ENCODE measurements at places on chromosomes 3 and 15. TPM values are rescaled to one million over a fixed set of nuclear protein-coding genes. Genes with fewer than 3 reads are reported as not detected.

DNA sequence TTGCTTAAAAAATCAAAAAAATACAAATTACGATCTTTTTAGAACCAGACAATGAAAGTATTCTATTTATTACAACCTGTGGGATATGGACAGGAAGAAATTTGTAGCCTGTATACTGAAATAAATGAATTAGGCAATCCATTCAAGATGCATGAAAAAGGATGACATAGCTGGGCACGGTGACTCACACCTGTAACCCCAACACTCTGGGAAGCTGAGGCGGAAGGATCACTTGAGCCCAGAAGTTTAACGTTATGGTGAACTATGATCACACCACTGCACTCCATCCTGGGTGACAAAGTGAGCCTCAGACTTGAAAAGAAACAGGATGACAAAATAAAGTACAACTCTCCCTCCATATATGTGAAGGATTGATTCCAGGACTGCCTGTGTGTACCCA lies 74.1 kb downstream of the MSL2 start:
- DNase-seq = no peak

- DNase-seq = no peak
Measured at GRCh38 chr3:122621112-122621511, 43.7 kb downstream of the PARP15 start.

GRCh38 chr3:33717616-33717865 lies 513 bp downstream of the CLASP2 start:
- peak; percentile 52 for DNase-seq

- DNase-seq = peak; percentile 58
Measured at GRCh38 chr3:194395778-194396538, 3.1 kb downstream of the GP5 start.

GRCh38 chr3:58394339-58394738 lies 39.3 kb downstream of the PDHB start:
- no peak for DNase-seq

DNA sequence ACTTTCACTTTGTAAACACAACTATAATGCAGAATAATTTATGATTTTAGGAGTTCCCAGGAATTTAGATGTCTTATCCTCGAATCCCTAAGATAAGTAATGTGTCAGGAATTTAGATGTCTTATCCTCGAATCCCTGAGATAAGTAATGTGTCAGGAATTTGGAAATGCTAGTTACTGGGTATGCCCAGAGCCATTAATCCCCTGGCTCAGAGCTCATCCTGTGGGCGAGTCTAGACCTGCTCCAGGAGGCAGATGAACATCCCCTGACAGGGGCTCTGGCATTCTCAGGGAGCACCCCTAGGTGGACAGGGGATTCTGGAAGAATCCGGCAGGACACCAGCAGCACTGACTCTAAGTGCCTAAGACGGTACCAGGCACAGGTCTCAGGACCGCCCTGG lies 163.3 kb downstream of the ARRDC4 start:
- DNase-seq = no peak

GRCh38 chr15:74302821-74303359 lies 64.6 kb downstream of the CYP11A1 start:
- DNase-seq = no peak

GRCh38 chr3:194275291-194275690 lies 75.8 kb downstream of the CPN2 start:
- DNase-seq = no peak

DNA sequence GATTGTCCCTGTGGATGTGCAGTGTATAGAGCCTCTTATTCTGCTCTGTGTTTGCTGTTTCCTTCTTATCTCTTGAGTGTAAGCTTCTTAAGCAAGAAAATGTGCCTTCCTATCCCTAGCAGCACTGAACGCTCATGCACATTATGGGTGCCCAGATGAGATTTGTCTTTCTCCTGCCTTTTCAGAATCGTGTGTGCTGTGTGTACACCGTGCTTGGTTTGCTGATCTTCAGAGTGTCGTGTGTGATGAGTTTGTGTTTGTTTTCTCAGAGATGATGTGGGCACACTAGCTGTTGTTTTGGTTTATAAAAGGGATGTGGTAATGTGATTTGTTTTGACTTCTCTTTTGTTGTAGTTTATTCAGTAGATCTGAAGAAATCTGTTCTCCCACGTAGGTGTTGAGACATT lies 19.7 kb downstream of the GPR171 start:
- DNase-seq = no peak

GRCh38 chr3:41244620-41245336 lies 45.5 kb downstream of the CTNNB1 start:
- DNase-seq = no peak

DNA sequence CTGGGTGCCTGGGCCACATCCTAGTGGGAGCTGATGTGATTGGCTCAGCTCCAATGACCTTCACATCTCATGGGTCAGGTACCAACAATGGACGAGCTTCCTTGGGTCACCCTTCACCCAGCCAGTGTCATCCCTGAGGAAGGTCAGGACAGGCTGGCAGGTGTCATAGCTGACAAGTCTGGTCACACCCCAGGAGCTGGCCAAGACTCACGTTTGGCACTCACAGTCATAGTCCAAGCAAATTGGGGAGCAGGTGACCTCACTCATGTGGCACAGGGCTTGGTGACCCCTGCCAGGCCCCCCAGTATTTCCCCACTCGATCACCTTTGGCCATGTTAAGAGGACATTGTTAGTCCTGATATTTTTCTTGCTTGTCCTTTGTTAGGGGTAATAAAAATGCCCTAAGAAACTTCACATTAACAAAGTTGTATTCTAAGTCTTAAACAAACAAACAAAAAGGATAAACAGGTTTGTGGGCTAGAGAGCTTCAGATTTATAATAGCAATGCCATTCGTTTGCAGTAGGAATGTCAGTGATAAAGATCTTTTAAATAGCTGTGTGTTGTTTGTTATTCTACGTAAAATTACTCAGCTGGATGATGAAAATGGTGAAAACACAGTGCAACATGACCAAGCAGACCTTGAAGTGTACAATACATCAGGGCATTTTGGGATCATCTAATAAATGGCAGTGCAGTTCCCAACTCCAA lies 79.5 kb upstream of the POMGNT2 start:
- DNase-seq = no peak

DNA sequence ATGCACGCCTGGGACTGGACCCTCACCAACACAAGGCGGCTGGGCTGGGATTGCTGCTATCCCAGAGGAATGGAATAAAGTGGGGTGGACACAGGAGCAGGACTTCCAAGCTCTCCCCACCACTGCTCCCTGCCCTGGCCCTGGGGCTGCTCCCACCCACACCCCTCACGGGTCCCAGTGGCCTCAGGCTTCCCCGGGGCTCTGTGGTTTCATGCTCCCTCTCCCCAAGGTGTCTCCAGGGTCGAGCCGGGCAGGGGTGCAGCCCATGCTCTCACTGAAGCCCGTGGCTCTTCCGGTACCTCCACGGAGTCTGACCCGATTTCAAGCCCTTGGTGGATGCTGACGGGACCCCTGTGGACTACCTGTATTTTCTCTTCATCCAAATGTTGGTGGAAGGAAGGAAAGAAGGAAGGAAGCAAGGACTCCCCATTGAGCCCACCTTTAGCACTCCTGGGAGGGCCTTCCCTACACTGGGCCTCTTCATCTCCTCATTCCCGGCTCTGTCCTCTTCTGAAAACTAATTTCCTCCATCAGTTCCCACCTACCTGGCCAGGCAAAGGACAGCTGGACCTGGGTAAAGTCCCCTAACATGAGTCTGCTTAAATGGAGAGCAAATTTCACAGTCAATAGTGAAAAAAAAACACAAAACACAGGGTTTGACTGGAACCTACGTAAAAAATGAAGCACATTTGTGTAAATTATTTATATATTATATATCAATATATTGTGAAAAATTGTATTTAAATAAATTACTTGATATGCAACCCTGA lies 44.0 kb upstream of the PCSK6 start:
- peak; percentile 4 for DNase-seq

DNA sequence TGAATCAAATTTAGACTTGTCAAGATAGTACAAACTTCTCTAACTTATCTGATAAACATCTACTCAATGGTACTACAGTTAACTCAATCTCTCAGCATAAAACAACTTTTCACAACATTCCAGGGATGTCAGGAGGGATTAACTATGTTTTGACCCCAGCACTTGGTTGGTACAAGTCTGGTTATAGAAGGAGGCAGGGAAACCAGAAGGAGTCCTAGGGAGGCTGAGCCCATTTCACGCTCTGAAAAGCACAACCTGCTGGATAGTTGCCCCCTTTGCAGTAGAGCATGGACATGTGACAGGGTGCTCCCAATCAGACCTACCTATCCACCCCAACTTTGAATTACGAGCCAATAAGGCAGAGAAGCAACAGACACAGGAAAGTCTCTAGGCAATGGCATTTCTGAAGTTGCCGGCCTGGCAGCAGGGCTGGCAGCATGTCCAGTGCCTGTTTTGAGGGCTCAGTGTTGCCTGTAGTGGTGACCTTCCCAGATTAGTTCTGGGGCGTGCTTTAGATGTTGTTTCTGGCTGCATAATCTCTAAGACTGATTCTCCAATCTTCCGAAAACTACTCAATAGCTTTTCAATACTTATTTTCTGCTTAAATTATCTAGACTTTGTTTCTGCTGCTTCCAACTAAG lies 8.2 kb downstream of the ANKUB1 start:
- no peak for DNase-seq

DNA sequence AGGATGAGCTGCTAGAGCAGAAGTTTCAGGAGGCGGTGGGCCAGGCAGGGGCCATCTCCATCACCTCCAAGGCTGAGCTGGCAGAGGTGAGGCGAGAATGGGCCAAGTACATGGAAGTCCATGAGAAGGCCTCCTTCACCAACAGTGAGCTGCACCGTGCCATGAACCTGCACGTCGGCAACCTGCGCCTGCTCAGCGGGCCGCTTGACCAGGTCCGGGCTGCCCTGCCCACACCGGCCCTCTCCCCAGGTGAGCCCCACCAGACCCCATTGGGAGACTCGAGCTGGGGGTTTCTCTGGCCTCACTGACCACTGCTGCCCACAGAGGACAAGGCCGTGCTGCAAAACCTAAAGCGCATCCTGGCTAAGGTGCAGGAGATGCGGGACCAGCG lies 28.0 kb downstream of the PTPN23 start:
- no peak for DNase-seq

GRCh38 chr15:77796046-77796729 lies 163.5 kb upstream of the LINGO1 start:
- no peak for DNase-seq

DNA sequence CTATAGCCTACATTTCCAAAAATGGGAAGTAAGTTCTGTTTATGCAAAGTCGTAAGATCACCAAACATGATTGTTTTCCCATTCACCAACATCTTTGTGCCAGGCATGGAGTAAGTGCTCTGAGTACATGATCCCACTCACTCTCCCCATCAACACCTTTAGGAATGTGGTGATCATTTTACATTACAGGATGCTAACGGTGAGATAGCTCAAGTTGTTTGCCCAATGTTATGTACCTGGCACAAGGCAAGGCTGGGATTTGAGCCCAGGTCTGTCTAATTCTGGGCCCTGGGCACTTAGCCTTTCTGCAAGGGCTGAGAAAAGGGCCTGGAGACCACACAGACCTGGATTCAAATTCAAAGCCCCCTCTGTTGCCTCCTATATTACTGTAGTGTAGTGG lies 581.7 kb upstream of the CFAP20DC start:
- no peak for DNase-seq

GRCh38 chr3:172343117-172343516 lies 105.1 kb downstream of the GHSR start:
- DNase-seq = no peak

- no peak for DNase-seq
Measured at GRCh38 chr3:177237206-177237605, 39.9 kb upstream of the TBL1XR1 start.

DNA sequence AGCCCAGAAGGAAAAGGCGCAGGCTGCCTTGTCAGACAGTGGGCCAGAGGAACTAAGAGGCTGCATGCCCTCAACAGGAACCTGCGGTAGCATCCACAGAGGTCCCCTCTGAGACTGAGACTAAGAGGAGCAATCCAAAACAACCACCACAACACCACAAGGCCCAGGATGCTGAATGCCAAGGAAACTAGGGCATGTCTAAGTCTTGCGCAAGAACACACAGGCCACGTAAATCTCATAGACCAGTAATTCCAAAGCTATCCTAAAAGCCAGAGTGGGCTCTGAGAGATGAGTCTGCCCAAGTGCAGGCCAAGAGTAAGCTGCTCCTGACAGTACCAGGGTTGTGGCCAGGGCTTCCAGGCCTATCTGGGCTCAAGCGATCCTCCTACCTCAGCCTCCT lies 12.9 kb downstream of the MON1A start:
- DNase-seq = no peak

DNA sequence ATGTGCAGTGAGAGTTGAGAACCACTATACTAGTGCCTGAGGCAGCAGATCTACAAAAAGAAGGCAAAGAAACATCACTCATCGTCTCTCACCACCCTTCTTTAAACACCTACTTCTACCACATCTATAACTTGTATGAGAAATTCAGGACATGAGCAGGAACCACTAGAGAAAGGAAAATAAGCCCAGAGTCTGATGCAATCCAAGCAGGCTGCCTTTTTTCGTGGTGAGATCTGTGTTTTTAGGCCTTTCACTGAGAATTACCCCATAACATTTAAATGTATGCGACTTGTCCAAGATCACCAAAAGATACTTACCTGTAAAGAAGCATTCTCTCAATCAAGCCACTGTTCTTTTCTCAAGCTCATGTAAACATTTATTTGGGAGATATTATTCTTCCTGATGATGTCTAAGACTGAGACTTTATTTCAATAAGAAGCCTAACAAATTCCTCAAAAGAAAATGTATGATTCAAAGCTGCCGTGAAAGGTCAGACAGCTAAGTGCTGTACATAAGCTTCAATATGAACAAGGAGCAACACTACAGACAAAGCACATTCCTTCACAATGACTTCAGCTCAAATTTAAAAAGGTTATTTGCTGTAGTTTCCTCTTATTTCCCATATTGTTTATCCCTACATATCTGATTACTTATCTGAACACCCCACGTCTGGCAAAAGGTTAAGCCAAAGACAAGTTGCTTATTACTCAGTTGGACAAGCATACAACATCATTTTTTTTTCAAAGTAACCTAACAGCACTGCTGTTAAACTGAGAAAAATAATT lies 16.5 kb downstream of the SPICE1 start:
- DNase-seq = no peak

GRCh38 chr3:194326968-194327217 lies 24.2 kb downstream of the CPN2 start:
- DNase-seq = no peak

DNA sequence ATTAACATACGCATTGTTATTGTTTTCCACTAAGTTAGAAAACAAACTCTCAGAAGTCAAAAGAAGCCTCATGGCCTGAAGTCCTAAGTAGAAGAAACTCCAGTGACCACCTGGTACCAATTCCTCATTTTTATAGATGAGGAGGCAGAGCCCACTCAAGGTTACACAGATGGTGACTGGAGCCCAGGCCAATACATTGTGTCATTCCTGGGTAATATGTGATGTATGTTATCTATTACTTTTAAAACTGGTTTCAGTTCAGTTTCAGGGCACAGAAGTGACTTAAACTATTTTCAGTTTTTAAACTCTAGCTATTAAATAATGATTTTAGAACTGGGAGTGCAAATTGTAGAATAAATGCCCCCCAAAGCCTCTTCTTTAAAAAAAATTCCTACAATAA lies 66.7 kb upstream of the STXBP5L start:
- no peak for DNase-seq

The IFT57 gene
- 51.1 TPM for total RNA-seq

The CHST14 gene
- total RNA-seq = 15.8 TPM

The RBM5 gene
- total RNA-seq = 132 TPM

The LYZL4 gene
- total RNA-seq = 0.32 TPM

The GRK7 gene
- total RNA-seq = not detected

The CMTM6 gene
- total RNA-seq = 56.3 TPM

The DAZL gene
- not detected for total RNA-seq

The ANKUB1 gene
- not detected for total RNA-seq

The LRRN1 gene
- 33.0 TPM for total RNA-seq

The P3H2 gene
- 11.4 TPM for total RNA-seq

The CRABP1 gene
- total RNA-seq = 1.4 TPM
